Activated T-helper 9 cell treated with anti-CD3 and anti-CD28 coated beads, Interleukin-2, amount 50 U/mL, for 16 hours (primary cell): ENCODE measurements at places on chromosomes 2 and 18.

DNA sequence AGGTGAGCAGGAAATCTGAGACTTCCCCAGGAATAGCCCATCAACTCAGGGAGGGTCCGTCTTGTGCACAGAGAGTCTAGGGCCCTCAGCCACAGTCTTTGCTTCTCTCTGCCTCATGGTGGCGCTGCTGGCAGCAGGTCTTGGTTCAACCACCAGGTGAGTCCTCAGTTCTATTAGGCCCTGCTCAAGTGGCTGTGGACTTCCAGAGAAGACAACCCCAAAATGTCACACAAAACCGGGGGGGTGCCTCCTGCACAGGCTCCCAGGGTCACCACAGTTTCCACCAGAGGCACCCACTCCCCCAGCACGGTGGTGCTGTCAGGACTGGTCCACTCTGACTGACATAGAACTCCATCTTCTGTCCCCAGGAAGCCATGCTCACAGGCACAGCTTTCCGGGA lies 2.4 kb upstream of the CHRNG start:
- DNase-seq: no peak

- DNase-seq: no peak
These were observed 269.5 kb upstream of the ZSWIM2 start for GRCh38 chr2:187118331-187119099.

DNA sequence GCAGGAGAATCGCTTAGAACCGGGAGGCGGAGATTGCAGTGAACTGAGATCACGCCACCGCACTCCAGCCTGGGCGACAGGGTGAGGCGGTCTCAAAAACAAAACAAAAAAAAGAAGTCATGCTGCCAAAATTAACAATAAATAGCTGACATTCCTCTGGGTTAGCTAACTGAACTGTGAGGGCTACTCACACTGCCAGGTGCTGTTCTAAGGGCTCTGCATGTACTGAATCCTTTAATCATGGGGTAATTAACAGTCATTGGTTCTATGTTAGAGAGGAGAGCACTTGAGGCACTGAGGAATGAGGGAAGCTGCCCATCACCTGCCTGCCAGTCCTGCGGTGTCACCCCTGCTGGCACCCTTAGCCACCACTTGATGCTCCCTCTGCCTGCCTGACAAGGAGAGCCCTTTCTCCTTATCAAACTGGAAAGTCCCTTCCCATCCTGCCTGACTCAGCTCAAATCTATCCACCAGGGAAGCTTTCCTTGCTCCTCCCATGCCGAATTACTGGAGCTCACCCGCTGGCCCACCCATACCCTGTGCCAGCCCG lies 73.0 kb upstream of the RIOK3 start:
- DNase-seq: no peak

- DNase-seq: no peak
These were observed 108.9 kb upstream of the KLF7 start for GRCh38 chr2:207274530-207275189.

DNA sequence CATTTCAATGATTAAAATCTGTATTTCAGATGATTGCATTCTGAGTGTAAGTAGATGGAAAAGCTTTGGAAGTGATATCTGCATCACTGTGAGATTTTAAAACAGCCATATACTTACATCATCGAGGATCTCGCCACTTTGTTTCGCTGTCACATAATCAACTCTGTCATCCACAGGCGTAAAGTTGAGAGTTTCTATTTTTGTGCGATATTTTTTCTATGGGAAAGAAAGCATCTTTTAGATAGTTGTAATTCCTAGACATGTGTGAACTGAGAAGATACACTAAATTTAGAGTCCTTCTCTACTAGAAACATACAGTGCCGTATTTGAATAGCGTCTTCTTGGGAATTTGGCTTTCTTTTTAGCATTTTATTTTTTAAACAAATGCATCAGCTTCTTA lies 158.8 kb downstream of the RIF1 start:
- no peak for DNase-seq
